ENCODE measurements at places on chromosomes 11 and 22. TPM values are rescaled to one million over a fixed set of nuclear protein-coding genes. Genes with fewer than 3 reads are reported as not detected.

Gene HBG2
- total RNA-seq = not detected

Gene KRTAP5-7
- not detected for total RNA-seq

Gene HORMAD2
- total RNA-seq = not detected

Gene UBASH3B
- 2.7 TPM for total RNA-seq

Gene MS4A4A
- not detected for total RNA-seq

Gene DERL3
- 46.9 TPM for total RNA-seq

Gene TUT1
- 29.1 TPM for total RNA-seq

Gene FOLR3
- not detected for total RNA-seq

Gene INTS4
- 27.4 TPM for total RNA-seq

DNA sequence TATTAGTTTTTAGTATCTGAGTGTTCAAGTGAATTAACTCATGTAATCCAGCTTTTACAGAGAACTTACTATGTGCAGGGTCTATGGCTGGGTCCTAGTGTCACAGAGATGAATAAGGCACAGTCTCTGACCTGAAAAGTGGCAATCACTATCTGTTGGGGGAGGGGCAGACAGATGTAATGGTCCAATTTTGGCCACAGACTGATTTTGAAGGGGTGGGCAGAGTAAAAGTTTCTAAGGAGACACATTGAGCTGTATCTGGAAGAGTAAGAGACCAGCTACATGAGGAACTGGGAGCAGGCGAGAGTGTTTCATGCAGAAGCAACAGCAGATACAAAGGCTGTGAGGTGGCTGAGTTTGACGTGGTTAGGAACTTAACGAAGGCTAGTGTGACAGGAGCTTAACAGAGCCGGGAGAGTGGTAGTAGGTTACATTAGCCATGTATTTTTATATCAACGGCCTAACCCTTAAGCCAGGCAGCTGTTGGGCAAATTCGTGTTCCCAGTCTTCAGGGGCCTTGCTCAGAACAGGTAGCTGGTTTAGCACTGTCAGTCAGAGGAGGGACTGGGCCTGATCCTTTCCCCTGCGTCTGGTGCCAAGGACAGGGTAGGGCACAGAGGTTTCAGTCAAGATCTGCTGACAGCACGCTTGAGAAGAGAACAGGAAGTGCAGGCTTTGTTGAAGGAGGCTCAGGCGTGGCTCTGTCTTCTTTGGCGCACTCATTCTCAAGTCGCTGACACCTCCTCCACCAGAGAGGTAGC lies 1.4 kb upstream of the STIM1 start:
- DNase-seq = no peak

DNA sequence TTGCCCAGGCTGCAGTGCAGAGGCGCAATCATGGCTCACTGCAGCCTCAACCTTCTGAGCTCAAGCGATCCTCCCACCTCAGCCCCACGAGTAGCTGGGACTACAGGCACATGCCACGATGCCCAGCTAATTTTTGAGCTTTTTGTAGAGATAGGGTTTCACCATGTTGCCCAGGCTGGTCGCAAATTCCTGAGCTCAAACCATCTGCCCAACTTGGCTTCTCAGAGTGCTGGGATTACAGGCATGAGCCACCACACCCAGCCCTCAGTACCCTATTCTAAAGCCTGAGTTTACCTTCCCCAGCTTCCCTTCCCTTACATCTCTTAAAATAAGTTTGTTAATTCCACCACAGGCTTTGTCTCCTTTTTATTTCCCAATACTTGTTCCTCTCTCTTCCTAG lies 59.1 kb downstream of the AMBRA1 start:
- no peak for DNase-seq

GRCh38 chr11:94028436-94028835 lies 7.3 kb downstream of the HEPHL1 start:
- DNase-seq = peak; percentile 50

- DNase-seq = no peak
Observed at GRCh38 chr11:120192831-120193625, 17.8 kb upstream of the OAF start.

GRCh38 chr11:117143390-117143789 lies 697 bp upstream of the PAFAH1B2 start:
- DNase-seq = peak; percentile 70

DNA sequence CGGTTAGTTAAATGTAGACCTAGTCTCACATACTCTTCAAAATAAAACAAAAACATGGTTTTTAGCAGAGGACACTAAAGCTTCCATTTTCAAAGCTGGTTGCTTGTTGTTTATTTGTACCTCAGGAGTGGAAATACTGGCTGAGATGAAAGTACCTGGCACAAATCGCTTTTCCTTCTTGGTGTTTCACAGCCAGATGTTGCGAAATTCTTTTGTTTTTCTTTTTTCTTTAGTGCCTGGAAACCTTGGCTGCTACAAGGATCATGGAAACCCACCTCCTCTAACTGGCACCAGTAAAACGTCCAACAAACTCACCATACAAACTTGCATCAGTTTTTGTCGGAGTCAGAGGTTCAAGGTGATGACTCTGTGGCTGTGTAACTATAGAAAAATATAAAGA lies 48.3 kb downstream of the KREMEN1 start:
- DNase-seq = peak; percentile 70

DNA sequence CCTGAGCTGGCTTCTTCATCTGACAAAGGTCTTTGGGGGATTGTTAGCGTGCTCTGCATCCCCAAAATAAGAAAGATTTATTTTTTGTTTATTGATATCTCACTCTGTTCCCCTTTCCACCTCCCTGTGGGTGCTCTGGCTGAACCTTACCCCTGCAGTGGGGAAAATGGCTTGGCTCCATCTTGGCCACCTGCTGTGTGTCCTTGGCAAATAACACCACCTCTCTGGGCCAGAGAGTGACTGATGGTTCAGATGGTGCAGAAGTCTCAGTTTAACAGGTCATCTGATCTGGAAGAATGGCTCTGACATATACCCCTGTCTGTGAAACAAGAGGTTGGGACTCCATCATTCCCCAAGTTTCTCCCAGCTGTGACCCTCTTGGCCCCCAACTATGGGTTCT lies 157.6 kb downstream of the MYO18B start:
- DNase-seq = no peak

DNA sequence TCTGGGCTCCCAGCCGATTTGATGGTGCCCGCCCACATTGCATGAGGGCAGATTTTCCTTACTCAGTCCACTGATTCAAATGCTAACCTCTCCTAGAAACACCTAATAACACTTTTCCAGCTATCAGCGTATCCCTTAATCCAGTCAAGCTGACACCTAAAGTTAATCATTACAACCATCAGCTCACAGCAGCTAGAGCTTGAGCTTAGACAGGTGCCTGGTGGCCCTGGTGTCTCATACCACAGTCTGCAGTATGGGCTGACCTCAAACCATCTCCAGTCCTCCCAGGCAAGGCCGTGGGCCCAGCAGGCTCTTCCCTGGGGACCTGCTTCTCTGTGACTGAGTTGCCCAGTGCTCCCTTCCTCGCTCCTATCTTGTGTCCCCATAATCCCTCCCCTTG lies 174.4 kb upstream of the NECTIN1 start:
- no peak for DNase-seq

DNA sequence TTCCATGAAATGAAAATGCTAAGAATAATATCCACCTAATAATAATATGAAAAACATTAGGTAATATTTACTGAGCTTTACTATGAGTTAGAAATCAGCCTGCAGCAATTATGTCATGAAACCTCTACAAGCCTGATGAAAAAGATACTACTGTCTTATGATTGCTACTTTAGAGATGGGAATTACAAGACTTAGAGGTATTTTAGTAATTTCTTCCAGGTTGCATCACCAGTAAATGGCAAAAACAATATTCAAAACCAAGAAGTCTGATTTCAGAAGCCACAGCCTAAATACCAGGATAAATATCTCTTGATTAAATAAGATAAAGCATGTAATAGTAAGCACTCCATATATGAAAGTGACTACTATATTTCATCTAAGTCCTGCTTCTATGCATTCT lies 13.8 kb downstream of the OR5B21 start:
- no peak for DNase-seq

DNA sequence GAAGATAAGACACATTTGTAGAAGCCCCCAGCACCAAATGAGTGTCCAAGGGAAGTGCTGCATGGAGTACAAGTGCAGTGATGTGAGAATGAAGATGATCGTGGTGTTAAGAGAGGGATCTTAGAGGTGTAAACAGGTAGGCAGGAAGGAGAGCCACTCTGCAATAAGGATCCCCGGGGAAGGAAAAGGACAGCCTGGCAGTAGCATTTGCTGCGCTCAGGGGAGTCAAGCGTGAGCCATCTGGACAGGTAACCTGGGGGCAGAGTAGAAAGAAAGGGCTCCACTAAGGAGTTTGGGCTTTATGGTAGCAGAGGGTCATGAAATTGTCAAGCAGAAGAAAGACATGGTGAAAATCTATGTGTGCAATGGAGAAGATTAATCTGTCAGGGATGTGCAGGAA lies 587.2 kb downstream of the BUD13 start:
- no peak for DNase-seq

DNA sequence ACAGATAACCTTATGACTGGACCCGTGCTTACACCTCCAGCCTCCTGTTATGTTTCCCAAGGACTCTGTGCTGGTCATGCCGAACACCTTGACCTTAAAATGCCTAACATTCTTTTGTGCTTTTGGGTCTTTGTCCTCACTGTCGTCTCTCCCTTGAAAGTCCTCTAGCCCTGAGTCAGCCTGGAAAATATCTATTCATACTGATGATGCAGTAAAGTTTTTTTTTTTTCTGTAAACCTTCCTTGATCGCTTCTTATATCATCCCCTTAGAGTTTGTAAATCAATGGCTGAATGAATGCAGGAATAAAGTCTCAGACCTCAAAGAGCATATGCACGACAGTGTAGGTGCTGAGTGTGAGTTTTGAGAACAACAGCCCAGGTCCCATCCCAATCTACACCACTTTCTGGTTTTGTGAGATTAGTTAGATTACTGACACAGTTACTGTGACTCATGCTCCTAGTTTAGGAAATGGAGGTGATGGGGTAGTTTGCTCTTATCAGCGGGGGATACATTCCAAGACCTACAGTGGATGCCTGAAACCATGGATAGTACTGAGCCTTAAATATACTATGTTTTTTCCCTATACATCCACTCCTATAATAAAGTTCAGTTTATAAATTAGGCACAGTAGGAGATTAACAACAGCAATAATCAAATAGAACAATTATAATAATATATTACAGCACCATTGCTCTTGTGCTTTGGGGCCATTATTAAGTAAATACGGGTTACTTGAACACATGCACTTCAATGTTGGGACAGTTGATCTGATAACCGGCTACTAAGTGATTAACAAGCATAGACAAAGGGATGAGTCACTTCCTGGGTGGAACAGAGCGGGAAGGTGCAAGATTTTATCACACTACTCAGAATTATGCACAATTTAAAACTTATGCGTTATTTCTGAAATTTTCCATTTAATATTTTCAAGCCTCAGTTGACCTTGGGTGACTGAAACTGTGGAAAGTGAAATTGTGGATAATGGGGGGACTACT lies 8.6 kb downstream of the TCN1 start:
- DNase-seq = no peak

- DNase-seq = peak; percentile 62
Observed at GRCh38 chr11:47948137-47948536, 32.2 kb upstream of the PTPRJ start.

GRCh38 chr11:93236741-93237675 lies 39.2 kb upstream of the SLC36A4 start:
- peak; percentile 65 for DNase-seq

- DNase-seq = peak; percentile 91
Observed at GRCh38 chr11:75022759-75023396, 34.1 kb downstream of the NEU3 start.

DNA sequence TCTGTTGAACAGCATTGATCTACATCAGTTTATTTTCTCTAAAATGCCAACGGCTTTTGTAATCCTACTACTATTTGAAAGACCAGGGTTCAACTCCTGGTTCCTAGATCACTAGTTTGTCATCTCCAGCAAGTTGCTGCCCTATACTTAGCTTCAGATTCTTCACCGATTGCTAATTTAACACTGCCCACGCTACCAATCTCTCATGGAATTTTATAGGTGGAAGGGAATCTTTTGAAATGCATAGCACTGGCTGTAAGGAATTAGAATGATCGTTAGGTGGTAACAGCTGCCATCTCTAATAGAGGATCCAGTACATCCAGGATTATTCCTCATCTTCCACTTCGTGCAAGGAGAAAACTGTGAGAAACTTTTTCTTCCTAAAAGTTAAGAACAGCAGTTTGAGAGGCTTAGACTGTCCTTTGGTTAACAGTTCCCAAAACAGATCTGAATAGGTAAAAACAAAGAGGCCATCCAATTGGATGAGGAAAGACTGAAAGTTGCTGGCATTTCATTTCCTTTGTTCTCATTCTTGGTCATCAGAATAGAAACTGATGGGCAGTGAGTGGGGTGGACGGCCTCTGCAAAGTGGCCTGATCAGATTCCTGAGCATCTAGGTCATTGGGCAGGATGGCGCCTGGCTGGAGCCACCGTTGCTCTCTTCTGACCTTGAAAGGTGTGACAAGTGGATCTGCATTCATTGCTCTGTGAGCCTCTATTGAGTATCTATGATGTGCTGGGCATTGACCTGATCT lies 236.3 kb upstream of the SORL1-AS1 start:
- no peak for DNase-seq

Data from cardiac muscle cell (in vitro differentiated cells and primary cell).